Stimulated activated CD4-positive, alpha-beta T cell treated with anti-CD3 and anti-CD28 coated beads, Interleukin-4, amount 100 ng/mL, for 48 hours (primary cell): ENCODE measurements at places on chromosomes 6 and 20.

GRCh38 chr6:18493382-18493891 is 106.3 kb downstream of the RNF144B start:
- no peak for DNase-seq

DNA sequence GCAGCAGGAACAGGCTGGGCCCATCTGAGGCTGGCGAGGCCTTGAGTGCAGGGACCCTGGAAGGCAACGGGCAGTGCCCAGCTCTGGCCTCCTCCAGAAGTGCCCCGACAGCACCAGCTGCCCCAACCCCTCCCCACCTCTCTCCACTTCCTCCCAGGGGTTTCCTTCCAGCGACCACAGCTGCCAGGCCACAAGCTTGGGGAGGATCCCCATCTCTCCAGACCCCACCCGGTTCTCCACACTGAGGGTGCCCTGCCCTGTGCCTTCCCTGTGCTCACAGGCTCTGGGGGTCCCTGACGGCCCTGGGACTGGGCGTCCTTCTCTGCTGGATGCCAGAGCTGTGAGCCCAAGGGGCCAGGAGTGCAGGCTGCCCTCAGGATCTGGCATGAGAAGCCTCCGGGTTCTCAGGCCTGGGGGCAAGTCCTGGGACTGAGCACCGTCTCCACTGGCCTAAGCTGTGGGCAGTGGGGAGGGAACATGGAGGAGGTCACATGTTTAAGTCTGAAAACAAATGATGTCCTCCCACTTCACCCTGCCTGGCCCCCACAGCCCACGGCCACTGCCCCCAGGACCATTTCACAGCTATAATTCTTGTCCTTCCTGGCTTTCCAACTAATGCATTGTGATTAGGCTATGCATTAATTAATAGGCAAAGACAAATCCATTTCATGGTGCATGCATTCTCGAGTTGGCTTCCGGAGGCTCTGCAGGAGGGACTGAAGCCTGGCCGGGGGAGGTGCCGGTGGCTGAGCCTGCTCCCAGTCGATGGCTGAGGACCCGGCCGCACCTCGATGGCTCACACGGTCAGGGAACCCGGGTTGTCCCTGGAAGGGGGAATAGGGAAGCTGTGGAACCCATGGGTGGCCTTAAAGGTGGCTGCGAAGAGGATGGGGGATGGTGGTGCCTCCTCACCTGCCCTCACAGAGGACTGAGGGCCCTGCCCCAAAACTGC is 24.4 kb downstream of the BHLHE23 start:
- DNase-seq = no peak

DNA sequence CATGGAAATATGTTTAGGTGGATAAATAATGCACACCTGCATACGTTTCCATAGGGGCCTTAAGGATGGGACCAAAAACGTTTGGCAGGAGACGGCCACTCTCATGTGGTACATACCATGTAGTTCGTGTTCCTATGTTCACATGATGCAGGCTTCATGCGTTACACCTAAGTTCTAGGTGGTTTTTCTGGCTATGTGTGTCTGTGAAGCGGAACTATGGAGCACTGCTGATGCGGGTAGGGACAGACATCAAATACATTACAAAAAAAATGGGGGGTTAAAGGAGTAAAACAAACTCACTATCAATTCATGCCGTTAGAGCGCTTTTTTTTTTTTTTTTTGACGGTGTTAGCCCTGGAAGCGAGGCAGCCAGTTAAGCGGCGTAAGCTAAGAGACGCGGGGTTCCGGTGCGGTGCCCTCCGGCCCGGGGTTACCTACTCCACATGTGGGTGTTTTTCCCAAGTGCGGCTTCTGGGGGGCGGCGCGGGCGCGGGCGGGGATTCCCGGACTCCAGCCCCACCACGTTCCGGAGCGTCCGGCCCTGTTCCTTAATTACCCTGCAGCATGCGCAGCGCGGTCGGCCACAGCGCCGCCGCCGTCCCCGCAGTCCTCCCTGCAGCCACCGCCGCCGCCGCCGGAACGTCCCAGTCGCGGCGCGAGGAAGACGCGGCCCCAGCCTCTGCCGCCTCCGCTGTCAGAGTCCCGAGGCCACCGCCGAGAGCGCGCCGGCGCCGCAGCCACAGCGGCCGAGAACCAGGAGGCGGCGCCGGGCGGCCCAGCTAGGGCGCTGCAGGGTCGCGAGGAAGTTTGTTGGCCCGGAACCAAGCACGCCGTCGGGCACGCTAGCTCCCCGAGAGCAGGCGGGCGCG is 648 bp downstream of the COL19A1 start:
- peak; percentile 36 for DNase-seq

GRCh38 chr6:75481936-75482593 is 11.5 kb downstream of the FILIP1 start:
- no peak for DNase-seq

- no peak for DNase-seq
Observed at GRCh38 chr6:167097770-167098169, 25.1 kb upstream of the CCR6 start.

- DNase-seq = no peak
Observed at GRCh38 chr20:54108326-54108642, 37.9 kb upstream of the BCAS1 start.

DNA sequence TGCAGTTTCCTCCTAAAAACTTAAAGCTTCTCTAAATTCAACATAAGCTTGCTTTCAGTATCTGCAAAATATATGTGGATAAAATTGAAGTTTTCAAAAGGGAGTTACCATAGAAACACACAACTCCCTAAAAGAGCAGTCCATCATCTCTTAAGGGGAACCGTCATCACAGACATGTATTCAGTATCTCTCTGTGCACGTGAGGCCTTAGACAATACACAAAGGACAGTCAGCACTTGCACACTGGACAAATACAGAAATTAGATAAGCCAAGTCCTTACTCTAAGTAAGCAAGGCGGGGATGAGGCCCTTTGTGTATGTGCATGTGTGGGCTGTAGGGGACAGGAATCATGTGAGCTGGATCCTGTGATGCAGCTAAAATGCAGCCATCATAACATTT is 136.6 kb downstream of the BACH2 start:
- no peak for DNase-seq

GRCh38 chr6:31125586-31126363 is 5.5 kb upstream of the CDSN start:
- no peak for DNase-seq
